ENCODE measurements at places on chromosomes 1 and 21. TPM values are rescaled to one million over a fixed set of nuclear protein-coding genes. Genes with fewer than 3 reads are reported as not detected.

Gene LMX1A
- total RNA-seq: 0.94 TPM

Gene LEFTY1
- total RNA-seq: 0.63 TPM

Gene SEMA6C
- 134 TPM for total RNA-seq

Gene SHE
- 57.9 TPM for total RNA-seq

Gene TRIM58
- 5.7 TPM for total RNA-seq

Gene ADGRB2
- total RNA-seq: 15.7 TPM

Gene FCER1G
- 2.1 TPM for total RNA-seq

Data from testis (tissue), 5 donors.